ENCODE measurements at places on chromosomes 2 and 18. TPM values are rescaled to one million over a fixed set of nuclear protein-coding genes. Genes with fewer than 3 reads are reported as not detected.

Gene STON1
- 163 TPM for total RNA-seq

Gene NR4A2
- total RNA-seq: 67.7 TPM

Gene FKBP1B
- 5.0 TPM for total RNA-seq

Gene LOXHD1
- total RNA-seq: 2.3 TPM

Gene C2orf81
- 1.1 TPM for total RNA-seq

Gene FAHD2B
- total RNA-seq: 6.9 TPM

Gene MAP4K4
- total RNA-seq: 117 TPM

Gene SULT1C4
- 2.1 TPM for total RNA-seq

Gene BOK
- 115 TPM for total RNA-seq

Gene MALL
- total RNA-seq: 20.8 TPM

Gene DSC2
- total RNA-seq: 11.9 TPM

Gene CDK5R2
- total RNA-seq: not detected

Gene RBKS
- total RNA-seq: 6.5 TPM

Gene FBLN7
- total RNA-seq: 5.3 TPM

Measured in mesenteric fat pad (tissue), 1 donor.